ENCODE measurements at places on chromosomes 11 and 22. TPM values are rescaled to one million over a fixed set of nuclear protein-coding genes. Genes with fewer than 3 reads are reported as not detected.

DNA sequence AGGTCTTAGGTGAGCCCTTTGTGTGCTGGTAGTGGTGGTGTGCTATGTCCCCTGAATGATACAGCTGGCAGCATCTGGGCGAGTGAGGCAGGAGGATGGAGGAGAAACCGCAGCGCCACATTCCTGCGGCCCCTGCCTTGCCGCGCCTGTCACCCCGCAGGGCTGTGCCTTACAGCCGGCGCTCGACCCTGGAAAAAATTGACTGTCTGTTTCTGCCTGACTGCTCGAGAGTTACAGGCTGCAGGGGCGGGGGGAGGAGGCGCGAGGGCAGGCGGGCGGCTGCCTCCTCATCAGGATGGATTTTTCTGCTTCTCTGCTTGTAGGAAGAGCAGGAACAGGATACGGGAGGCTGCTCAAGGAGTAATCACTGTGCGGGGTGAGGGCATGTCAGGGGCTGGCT, 443.4 kb downstream of the MIAT start:
- DNase-seq, result no peak

GRCh38 chr11:47239852-47240251, 8.8 kb downstream of the ACP2 start:
- no peak for DNase-seq

Gene GRIA4
- total RNA-seq, result 0.43 TPM

DNA sequence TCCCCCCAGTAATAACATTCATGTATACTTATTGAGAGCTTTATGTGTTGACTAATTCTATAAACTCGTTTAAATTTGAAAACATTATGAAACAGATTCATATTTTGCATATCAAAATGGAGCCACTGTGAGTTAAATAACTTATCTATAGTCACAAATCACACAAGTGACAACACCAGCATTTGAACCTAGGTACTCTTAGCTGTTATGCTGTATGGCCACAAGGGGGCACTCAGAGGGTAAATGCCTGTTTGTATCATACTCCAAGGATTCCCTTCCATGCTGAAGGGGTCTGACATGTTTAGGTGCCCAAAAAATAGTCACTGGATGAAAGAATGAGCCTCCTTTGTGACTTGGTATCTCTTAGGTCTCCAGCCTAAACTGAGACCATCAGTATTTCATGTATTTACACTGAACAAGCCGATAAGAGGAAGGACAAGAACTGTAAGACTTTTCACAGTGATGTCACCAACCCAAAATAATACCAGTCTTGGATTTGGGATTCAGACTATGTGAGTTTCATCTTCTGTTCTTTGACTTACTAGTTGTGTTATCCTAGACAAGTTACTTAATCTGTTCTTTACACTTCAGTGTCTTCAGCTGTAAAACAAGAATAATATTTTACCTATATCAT, 12.2 kb upstream of the OR52D1 start:
- DNase-seq, result no peak

DNA sequence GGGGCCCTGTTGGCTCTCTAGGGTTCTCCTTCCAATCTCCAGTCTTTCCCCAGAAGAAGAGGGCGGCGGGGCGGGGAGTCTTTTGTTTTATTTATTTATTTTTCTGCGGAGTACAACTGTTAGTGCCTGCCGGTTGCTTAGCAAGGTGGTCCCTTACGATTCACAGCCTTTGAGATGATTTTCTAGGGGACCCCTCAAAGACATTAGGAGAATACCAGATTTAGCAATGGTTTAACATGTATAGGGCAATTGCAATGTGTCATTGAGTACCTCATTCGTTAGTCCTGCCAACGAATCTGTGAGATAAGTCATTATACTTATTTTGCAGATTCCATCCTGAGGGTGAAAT, 307 bp upstream of the MRPL16 start:
- no peak for DNase-seq

Gene SCN4B
- total RNA-seq, result 17.0 TPM

GRCh38 chr11:14422052-14422813, 63.2 kb upstream of the RRAS2 start:
- peak; percentile 89 for DNase-seq

GRCh38 chr11:131274233-131274632, 96.2 kb upstream of the NTM start:
- DNase-seq, result no peak

DNA sequence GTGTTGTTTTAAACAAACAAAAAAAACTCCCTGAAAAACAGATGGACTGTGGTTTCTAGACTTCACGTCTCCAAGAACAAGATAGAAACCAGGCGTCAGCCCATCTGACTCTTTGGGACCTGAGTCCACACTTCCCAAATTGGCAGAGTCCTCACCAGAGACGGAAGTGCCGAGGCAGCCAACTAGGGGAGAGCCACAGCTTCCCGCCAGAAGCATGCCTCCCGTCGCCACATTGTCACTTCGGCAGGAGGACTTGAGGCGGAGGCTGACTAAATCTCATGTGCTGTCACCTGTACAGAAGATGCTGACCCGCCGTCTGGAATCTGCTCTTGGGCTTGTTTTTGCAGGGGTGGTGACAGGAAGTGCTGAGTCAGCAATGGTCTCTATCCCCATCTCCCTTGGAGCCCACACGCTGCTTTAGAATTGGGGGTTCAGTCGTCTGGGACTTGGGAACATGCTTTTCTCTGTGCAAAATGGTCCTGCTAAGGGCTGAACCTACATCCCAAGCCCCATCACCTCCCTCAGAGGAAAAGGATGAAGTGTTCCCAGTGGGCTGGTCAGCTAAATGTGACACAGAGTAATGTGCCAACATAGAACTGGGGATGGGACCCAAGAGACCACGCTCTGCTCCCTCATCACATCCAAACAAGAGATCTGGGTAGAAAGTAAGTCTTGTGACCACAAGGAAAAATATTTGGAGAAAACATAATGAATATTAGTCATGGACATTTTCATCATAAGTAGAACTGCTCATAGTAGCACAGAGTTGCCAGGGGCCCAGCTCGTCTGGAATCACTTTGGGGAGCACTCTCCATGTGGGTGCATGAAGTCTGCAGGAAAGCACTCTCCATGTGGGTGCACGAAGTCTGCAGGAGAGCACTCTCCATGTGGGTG, 152.9 kb downstream of the SNX19 start:
- DNase-seq, result no peak

Gene TRPC6
- 0.78 TPM for total RNA-seq

All from cardiac septum (tissue), 1 donor.